Activated CD4-positive, CD25-positive, alpha-beta regulatory T cell treated with anti-CD3 and anti-CD28 coated beads, Interleukin-2, amount 50 U/mL, for 72 hours (primary cell): ENCODE measurements at places on chromosomes 5 and 9.

- no peak for DNase-seq
Measured at GRCh38 chr9:84597131-84597530, 72.4 kb upstream of the NTRK2 start.

GRCh38 chr9:127753622-127754021 is 18.5 kb upstream of the TOR2A start:
- DNase-seq, result no peak

DNA sequence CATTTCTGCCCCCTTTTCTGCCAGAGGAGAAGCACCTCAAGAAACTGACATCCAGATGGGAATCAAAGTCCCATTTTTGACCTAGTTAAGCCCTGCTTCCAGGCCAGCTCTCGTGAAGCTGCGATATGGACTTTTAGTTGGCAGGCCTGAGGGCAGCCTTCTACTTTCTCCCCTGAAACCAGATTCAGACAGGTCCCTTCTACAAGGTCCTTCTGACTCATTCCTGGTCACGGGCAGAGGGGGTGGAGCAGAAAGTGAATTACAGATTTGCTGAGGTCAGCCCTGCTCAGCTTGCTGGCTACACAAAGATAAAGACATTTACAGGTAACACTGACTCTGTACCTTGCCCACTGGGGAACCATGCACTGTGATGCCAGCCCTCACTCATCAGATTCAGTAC is 52.8 kb upstream of the TUT7 start:
- no peak for DNase-seq

DNA sequence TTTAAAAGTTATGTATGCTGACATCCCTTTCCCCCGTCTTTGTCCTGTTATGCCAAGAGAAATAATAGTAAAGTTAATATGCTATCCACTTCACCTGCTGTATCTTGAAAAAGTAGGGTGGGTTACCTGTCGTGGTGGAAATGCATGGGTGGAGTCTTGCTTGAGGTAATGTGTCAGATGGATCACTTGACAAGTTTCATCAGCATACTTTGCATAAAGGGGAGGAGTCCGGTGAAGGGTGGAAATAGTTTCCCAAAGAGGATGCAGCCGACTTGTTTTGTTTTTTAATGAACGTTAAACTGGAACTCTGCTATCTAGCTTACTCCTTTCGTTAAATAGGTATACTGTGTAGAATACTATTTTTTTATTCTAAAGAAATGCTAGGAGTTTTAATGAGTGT is 9.0 kb upstream of the DMRT3 start:
- DNase-seq, result no peak

DNA sequence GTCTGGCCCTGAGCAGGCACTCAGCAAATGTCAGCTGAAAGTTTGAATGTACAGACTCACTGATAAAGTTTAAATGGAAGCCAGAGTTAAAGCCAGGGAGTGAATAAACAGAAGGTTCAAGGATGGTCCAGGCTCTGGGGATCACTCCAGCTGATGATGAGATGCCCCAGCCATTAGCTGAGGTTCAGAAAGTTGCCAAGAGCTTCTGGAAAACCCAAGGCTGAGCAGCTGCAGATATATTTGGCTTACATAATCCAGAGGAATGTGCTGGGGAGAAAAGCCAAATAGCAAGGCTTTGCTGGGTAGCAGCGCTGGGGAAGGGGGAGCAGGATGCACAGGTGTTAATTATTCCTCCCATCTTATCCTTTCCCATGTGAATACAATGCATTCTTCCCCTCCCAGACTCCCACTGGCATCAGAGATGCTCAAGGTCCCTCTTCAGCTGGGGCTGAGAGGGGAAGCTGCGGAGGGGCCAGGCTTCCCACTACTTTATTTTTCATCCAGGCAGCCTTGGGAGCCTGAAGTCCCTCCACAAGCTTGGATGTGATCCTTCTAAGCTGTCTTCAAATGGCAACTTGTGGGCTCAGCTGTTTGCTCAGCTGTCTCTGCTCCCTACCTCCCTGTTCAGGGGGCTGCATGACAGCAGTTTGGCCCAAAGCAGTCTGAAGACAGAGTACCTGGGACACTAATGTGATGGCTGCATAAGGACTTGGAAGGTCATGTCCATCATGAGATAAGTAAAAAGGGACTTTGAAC is 341.2 kb downstream of the TRIM32 start:
- no peak for DNase-seq

- no peak for DNase-seq
Measured at GRCh38 chr5:132179405-132179804, 48.2 kb downstream of the P4HA2 start.
